ENCODE measurements at places on chromosomes 2 and 18. TPM values are rescaled to one million over a fixed set of nuclear protein-coding genes. Genes with fewer than 3 reads are reported as not detected.

Gene LIMS4
- polyA plus RNA-seq, result 2.3 TPM

Gene MBP
- polyA plus RNA-seq, result 10.9 TPM

Gene MEP1B
- polyA plus RNA-seq, result not detected

Gene DLX2
- polyA plus RNA-seq, result 0.07 TPM

Gene RNF125
- 0.84 TPM for polyA plus RNA-seq

Gene TDRD15
- polyA plus RNA-seq, result 0.12 TPM
